ENCODE measurements at places on chromosomes 12 and 14.

GRCh38 chr12:102816816-102817434 lies 100.1 kb downstream of the PAH start:
- no peak for DNase-seq

- DNase-seq, result no peak
Measured at GRCh38 chr14:88669346-88669745, 106.5 kb downstream of the ZC3H14 start.

DNA sequence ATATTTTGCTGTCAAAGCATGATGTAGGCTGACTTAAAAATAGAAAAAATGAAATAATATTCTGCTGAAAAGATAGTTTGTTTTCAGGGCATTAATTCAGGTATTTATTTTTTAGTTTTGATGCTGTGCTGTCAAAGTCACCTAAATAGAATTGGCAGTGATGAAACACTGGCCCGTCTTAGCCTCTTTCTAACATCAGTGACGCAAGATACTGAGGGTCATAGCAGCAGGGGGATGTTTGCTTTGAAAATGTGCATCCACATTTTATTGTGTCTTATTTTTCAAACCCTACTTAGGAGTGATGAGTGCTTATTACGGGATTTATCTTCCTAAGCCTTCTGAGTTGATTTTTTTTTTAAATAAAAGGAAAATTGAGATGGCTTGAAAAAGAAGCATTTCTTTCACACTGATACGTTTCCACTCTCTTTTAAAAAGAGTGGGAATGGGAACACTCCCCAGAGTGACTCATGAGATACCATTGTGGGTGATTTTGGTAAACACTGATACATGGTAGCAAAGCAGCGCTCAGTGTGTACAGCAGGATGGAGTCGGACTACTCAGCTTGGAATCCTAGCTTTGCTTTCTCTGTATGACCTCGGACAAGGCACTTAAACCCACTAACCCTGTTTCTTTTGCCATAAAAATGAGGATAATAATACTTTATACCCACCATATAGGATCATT lies 290.8 kb downstream of the ERC1 start:
- no peak for DNase-seq

DNA sequence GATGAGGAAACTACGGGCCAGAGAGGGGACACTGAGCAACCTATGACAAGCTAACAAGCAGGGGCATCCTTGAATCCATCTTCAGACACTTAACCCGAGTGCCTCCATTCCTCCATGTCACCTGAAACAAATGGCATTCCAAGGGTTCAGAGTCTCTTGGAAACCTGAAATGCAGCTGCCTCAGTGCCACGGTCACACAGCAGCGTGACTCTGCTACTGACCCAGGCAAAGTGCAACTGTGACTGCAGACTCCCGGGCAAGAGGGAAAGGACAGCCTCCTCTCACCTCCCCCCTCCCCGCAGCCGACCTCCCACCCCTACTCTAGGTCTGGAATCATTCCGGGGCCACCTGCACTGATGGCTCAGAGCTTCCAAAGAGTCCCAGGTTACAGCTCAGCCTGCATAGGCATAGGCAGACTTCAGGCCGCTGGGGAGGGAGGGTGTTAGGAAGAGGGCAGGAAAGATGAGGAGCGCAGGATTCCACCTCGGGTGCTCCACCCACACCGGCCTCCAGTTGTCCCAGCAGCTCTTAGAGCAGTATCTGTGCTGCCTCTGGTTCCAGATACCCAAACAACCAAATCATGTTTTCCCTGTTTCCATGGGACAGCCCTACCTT lies 53.2 kb downstream of the KCNK10 start:
- no peak for DNase-seq

GRCh38 chr14:23704890-23705289 lies 68.7 kb downstream of the DHRS2 start:
- DNase-seq, result peak; percentile 28

GRCh38 chr14:22813145-22813544 lies 2.1 kb downstream of the SLC7A7 start:
- DNase-seq, result no peak

- no peak for DNase-seq
Measured at GRCh38 chr12:6950811-6951540, at the start of gene PTPN6. PTPN6 (plus strand) TSS chr12:6951356; CDS start chr12:6951513, 157 bp downstream.

GRCh38 chr12:42706321-42706720 lies 116.8 kb upstream of the PRICKLE1 start:
- DNase-seq, result no peak

GRCh38 chr14:92861856-92862745 lies 60.8 kb upstream of the CHGA start:
- no peak for DNase-seq

DNA sequence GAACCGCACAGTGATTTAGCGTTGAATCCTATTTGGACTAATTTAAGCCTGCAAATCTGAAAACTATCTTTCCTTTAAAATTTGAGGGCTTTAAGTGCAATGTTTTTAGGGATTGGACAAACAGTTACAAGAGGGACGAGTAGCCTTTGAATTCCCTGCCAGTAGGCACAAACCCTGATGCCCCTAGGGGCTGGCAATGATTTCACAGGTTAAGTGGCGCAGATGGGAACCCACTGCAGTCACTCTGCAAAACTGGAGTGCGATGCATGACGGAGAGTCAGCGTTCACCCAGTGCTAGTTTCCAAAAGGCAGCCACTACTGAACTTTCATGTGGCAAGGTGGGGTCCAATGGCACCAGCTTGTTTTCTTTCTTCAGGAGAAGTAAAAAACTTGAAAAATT lies 99.4 kb upstream of the FRMD6 start:
- DNase-seq, result no peak

- DNase-seq, result no peak
Measured at GRCh38 chr12:64876388-64877071, 52.1 kb downstream of the TBC1D30 start.

DNA sequence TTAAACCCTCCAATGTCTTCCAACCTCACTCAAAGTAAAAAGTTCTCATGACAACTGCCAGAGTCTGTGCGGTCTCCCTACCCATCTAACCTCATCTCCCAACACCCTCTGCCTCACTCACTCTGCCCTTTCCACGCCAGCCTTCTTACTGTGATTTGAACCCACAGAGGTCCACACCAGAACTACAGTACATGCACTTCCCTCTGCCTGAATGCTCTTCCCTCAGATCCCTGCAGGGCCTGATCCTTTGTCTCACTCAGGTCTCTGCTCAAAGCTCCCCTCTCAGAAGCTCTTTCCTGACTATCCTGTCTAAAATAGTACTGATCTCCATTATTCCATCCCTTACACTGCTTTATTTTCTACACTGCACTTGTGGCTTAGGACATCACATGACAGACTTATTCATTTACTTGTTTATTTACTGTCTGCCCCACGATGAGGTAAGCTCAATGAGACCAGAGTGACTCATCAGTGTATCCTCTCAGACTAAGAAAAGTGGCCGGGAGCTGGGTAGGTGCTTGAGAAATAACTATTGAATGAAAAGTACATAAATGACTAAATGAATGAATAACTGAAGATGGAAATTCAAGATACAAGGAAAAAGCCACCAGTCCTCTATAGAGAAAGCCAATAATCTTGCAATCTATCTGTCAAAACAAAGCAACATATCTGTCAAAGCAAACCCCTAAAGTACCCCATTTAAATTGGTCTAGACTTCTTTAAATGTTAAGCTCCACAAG lies 17.1 kb downstream of the POMT2 start:
- no peak for DNase-seq

- no peak for DNase-seq
Measured at GRCh38 chr14:60153991-60154390, 11.2 kb downstream of the DHRS7 start.

DNA sequence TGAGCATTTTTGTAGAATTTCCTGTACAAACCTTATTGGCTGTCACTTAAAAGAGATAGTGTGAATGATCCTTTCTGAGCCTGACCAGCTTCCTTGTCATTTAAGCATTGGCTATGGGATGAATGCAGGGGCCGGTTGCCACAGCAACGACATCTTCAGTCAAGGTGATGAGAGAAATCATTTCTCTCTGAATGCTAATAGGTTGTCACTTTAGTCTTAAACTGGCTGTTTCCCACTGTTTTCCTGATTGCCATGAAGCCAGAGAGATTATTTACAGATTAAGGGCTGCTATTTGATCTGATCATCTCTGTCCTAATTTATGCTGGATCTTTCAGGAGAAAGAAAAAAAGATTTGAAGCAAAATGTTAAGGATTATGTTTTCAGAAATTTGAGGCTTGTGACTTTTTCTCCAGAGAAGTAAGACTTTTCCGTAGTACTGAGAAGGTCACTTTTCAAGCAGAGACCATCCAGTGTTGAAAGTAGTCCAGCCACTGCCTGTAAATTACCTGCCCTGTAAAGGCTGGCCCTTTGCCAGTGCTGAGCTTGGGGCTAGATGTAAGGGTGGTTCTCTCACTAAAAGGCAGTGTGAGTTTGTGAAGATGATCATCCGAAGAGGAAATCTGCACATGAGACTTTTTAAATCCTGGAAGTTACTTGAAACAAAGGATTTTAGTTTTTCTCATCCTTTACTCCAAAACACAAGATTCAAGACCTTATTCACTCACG lies 235.6 kb downstream of the DACT1 start:
- DNase-seq, result no peak
